Chondrocyte (in vitro differentiated cells): ENCODE measurements at places on chromosomes 12 and 14. TPM values are rescaled to one million over a fixed set of nuclear protein-coding genes. Genes with fewer than 3 reads are reported as not detected.

Gene TBC1D30
- 1.7 to 2.0 TPM (median 1.7 TPM) in 3 replicates for total RNA-seq

Gene USP30
- total RNA-seq: 10.4 to 13.3 TPM (median 11.0 TPM) in 3 replicates

Gene ZC3H14
- total RNA-seq: 46.7 to 57.8 TPM (median 55.1 TPM) in 3 replicates

DNA sequence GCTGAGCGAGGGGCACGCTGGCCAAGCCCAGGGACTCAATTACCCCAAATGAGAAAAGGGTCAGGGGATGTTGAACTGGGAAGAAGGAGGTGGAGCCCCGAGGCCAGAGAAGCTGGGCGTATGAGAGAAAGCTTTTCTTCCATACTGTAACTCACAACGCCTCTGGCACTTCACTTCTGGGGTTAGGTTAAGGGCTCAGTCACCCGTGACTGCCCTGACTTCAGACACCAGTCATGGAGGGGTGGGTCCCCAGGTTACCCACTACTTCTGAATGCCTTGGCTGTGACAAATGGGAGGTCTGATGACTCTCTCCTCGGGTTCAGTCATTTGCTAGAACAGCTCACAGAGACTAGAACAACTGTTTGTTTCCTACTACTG is 5.5 kb upstream of the GPR132 start:
- no peak for DNase-seq

DNA sequence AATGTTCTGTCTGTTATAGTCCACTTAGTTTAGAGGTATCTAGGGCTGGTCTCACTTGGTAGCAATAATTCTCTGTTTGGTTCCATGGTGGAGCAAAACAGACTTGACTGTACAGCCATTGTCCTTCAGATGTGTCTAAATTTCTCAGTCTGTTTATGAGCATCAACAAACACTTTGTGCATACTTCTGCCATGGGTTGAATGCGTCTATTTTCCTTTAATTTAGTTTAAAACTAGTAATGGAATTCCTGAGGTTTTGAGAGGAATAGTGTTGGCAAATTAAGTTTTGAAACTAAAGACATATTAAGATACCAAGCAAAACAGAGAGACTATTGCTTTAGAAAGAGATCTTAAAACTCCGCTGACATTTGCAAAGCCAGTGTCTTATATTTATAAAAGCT is 22.6 kb downstream of the FRS2 start:
- no peak for DNase-seq

DNA sequence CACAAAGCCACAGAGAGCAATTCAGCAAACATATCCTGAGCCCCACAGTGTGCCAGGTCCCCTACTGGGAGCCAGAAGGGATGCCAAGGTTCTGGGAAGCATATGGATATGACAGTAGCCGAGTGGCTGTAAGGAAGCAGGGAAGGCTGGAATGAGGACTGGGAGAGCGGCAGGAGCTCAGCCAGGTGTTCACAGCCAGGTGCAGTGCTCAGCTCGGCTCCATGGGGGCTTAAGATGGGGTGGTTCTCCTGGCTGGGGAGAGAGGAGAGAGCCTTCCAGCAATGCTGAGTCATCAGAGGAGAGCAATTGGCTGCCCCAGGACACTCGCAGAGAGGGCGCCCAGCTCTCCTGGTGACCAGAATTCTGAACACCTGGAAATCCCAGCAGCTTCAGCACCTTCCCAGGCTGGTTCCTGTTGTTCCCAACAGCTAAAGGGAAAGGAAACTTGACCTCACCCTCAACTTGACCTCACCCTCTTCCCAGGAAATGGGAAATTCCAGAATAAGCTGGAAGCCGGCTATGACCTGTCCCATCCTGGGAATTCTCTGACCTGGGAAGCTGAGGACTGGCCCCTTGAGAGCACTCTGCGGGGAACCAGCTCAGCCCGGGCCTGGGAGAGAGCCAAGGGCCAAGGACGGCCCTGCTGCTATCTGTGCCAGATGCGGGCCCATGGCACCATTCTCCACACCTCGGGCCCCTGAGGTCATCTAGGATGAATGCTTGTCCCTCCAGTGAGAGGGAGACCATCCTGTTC is 34.6 kb downstream of the SLC6A12 start:
- no peak for DNase-seq

GRCh38 chr12:52870361-52871290 is 21.8 kb upstream of the KRT78 start:
- DNase-seq: no peak

- DNase-seq: no peak
Measured at GRCh38 chr12:54052438-54053002, 1.1 kb upstream of the HOXC4 start.

Gene CIDEB
- not detected in 3 replicates for total RNA-seq

Gene TNFRSF1A
- 88.5 to 128 TPM (median 127 TPM) in 3 replicates for total RNA-seq

- no peak for DNase-seq
Measured at GRCh38 chr14:72651714-72652113, 242.2 kb downstream of the DPF3 start.

Gene SLC5A8
- not detected in 3 replicates for total RNA-seq

DNA sequence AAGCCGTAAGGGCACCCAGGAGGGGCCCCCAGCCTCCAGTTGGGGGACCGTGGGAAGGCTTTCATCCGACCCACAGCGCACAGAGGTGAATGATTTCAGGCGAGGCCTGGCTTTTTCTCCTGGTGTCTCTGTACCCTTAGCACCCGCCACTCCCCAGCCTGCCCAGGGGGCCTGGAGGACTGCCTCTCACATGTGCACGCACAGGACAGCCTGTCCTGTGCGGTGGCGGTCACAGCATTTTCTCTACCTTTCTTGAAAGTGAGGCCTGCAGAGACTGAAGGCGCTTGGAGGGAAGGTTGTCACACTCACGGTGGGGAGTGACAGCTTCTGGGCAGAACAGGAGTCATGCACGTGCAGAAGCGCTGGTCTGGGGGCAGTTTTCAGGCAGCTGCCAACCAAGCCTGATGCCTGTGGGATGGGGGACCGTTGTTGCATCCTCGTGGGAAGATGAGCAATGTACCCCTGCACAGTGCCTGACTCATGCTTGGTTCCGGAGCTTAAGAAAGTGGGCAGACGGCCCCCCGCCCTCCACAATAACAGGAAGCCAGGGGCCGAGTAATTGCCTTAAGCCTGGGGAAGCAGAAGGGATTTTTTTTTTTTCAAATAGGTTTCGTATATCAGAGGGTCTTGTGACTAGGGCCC is 148.1 kb downstream of the TSPAN9 start:
- DNase-seq: no peak

- DNase-seq: no peak
Measured at GRCh38 chr14:104869669-104870367, 4.8 kb downstream of the CEP170B start.

Gene METTL1
- total RNA-seq: 25.2 to 33.6 TPM (median 26.8 TPM) in 3 replicates
